ENCODE measurements at places on chromosomes 4 and X. TPM values are rescaled to one million over a fixed set of nuclear protein-coding genes. Genes with fewer than 3 reads are reported as not detected.

AFAP1 gene
- total RNA-seq = 118 TPM

NPY1R gene
- total RNA-seq = 0.43 TPM

PLP1 gene
- total RNA-seq = not detected

PAGE2 gene
- not detected for total RNA-seq

TCEAL1 gene
- 16.8 TPM for total RNA-seq

TRO gene
- total RNA-seq = 5.6 TPM

MXD4 gene
- total RNA-seq = 31.4 TPM

VCX3A gene
- not detected for total RNA-seq

PRSS12 gene
- total RNA-seq = 14.2 TPM

CCNA2 gene
- 2.0 TPM for total RNA-seq

IBSP gene
- 0.14 TPM for total RNA-seq

RHOXF2B gene
- total RNA-seq = not detected

CD99L2 gene
- 64.1 TPM for total RNA-seq

ARMCX1 gene
- 36.3 TPM for total RNA-seq

IL2RG gene
- total RNA-seq = 0.43 TPM

SMIM10 gene
- 3.7 TPM for total RNA-seq

FAM53A gene
- 1.7 TPM for total RNA-seq

RFC1 gene
- total RNA-seq = 43.8 TPM

IL1RAPL1 gene
- total RNA-seq = 0.88 TPM

WDR19 gene
- total RNA-seq = 20.8 TPM

PRDM5 gene
- 21.5 TPM for total RNA-seq
